ENCODE measurements at places on chromosomes 16 and 17. TPM values are rescaled to one million over a fixed set of nuclear protein-coding genes. Genes with fewer than 3 reads are reported as not detected.

DNA sequence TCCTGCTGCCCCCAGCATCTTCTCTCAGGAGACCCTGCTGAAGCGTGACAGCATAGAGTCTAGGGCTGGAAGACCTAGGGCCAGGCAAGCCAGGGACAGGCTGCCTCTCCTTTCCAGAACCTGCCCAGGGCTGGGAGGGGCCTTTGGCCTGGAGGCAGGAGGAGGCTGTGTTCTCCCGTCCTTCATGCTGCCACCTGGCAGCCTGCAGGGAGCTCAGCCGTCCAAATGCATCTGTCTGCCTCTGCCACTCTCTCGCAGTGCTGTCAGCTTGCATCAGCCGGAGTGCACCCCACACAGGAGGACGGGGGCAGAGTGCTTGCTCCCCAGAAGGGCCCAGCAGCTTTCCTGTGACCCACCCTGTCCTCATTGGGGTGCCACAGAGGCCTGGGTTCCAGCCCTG, 31.3 kb downstream of the ARHGAP23 start:
- DNase-seq = peak; percentile 69

- peak; percentile 29 for DNase-seq
Observed at GRCh38 chr16:53968454-53968853, 264.5 kb downstream of the FTO start.

DNA sequence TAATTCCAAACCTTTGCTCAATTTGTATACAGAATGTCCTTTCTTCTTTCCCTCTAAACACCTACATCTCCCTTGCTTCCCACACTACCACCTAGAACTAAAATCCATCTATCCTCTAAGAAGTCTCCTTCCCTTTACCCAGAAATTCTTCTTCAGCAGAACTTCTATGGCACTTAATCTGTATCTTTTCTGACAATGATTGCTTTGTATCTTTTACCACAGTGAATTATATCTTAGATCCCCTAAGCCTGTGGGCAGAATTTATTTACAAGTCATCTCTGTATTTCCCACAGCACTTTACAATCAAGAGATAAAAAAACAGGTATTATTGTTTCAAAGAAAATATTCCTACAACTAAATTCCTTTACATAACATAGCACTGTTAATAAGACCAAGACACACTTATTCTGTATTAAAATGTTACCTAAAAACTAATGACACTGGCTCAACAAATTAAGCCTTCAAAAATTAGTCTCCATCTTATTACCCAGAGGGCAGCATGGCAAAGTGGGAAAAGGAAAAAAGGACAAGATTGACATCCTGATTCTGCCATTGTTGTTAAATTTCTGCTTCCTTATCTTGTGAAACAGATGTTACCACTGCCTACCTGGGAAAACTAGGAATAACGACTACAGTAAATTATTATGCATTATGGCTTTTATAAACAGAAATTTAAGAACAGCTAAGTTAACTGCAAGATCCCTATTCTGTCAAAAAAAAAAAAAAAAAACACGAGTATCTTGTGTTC, 42.8 kb downstream of the KANSL1 start:
- no peak for DNase-seq

DNA sequence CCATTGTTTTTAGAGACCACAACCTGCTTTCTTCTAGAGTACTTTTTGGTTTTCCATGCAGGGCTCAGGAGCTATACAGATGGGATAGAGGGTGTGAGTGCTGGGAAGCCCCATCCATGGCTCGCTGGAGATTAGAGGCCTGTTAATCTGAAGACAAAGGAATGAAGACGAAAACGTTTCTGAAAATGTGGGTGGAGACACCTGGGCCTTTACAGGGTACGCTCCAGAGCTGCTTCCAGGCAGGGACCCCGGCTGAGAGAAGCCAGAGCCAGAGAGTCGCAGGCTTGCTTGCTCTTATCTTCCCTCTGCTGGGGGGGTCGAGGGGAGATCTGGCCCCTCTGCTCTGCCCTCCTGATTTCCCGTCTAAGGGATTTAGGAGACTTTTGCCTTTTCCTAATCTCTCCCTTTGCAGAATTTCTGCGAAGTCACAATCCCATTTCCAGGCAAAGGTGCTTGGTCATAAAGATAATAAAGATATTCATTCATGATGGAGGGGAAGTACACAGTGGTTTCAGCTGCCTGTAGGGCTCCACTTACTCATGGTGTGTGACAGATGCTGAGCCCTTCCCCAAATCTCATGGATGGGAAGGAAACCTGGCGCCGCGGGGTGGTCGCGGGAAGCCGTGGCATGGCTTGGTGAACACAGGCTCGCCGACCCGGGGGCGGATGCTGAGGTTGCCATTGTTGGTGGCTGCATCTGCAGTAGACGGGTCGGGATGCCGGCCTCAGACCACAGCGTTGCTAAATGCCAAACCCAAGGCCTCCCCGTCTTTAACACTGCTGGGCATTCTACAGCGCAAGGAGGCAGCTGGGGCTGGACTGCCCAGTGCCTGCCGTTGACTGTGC, 4.8 kb upstream of the SOCS3 start:
- DNase-seq = no peak

GNAO1 gene
- total RNA-seq = 0.25 TPM
